Activated T-helper 1 cell treated with Interleukin-2 at 50 U/mL for 16 hours (primary cell): ENCODE measurements at places on chromosomes 5 and 9.

DNA sequence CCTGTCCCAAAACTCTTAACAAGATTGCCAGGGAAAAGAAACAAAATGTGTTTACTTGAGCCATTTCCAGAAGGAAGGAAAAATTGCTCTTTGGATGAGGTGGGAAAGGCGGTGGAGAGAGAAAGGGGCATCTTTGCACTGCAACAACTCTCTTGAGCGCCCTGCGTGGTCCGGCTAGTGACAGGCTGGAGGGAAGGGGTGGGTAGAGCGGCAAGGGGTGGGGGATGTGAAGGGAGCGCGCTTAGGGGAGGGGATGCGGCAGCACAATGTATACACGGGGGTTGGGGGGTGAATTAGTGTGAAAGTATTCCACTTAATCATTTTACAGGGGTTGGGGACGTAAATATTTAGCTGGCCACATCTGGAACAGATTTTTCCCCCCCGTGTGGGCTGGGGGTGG, 1.3 kb downstream of the FGF10 start:
- DNase-seq, result no peak

GRCh38 chr5:52961274-52961681, 27.9 kb upstream of the ITGA2 start:
- DNase-seq, result no peak

- DNase-seq, result no peak
Measured at GRCh38 chr9:78585909-78586308, 289.0 kb downstream of the PSAT1 start.

DNA sequence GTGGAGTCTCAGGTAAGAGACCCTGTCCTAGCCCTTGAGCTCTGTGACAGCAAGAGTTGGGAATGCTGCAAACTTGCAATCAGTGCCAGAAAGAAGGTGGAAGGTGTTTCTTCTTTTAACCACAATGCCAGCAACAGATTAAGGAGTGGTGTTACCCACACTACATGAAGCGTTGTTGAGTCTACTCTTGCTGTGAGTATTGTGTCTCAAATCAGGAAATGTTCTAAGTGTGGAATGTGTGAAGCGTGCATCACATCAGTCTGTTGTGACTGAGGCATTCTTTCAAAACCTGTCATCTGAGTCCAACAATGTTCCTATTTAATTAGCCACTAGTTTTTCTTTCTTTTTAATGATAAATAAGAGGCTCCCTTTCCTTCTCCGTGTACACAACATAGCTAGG, 2.9 kb upstream of the LURAP1L start:
- no peak for DNase-seq

GRCh38 chr5:111505096-111505495, 7.2 kb downstream of the STARD4 start:
- DNase-seq, result no peak

DNA sequence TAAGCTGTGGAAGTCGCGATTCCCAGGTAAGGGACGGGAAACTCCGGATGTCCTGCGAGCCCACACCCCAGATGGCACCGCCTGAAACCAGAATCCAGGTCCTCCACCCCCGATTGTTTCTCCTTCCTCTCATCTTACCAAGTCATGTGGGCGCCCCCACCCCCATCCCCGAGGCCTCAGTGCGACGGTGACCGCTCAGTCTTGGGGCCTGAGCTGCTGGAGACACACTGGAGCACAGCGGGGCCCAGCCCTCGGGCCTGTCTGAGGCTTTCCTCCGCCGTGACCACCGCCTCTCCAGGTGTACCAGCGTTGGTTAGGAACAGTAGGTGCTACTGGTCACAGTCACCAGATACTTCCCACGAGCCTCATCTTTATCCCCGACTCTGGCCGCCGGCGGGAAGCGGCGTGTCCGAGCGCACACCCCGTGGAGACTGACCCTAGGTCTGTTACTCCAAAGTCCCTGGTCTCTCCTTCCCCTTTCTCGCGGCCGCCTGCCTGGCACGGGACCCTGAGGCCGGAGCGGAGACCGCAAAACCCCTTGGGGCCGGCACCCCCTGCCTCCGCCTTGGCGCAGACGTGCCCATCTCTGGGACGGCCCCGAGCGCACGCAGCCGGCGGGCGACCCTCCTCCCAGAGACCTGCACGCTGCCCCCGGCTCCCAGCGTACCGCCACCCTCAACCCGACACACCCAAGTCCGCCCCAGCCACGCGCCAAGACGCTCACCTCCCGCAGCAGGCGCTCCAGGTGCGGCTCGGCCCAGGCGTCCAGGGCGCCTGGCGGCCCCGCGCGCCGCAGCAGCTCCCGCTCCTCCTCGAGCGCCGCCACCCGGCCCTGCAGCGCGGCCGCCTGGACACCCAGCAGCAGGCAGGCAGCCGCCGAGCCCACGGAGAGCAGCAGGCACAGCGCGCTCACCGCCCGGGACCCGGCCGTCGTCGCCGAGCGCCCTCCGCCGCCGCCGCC, 733 bp downstream of the COL23A1 start:
- DNase-seq, result no peak

- no peak for DNase-seq
Measured at GRCh38 chr9:129587487-129588262, 33.2 kb downstream of the C9orf50 start.

- DNase-seq, result no peak
Measured at GRCh38 chr9:123438821-123439220, 82.8 kb downstream of the CRB2 start.

- no peak for DNase-seq
Measured at GRCh38 chr9:119086590-119086989, 282.6 kb downstream of the BRINP1 start.

- no peak for DNase-seq
Measured at GRCh38 chr5:58366461-58366860, 93.4 kb downstream of the PLK2 start.

DNA sequence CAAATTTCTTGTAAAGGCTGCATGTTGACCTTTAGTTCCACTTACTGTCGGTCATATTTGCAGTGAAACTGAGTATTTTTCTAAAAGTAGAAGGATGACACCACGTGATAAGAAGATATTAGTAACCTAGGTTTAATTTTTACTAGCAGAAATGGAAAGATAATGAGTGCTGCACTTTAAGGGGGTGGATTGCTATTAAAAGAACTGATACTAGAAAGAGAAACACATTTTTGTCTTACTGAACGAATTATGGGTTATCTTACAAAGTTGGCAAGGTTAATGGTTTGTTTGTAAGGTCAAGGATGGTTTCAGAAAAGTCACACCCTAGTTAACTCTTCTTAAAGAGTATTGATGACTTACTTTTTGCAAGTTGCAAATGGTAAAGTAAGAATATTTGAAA, 2.4 kb downstream of the MACIR start:
- no peak for DNase-seq

GRCh38 chr5:139797856-139798510, 2.4 kb downstream of the PSD2 start:
- no peak for DNase-seq

DNA sequence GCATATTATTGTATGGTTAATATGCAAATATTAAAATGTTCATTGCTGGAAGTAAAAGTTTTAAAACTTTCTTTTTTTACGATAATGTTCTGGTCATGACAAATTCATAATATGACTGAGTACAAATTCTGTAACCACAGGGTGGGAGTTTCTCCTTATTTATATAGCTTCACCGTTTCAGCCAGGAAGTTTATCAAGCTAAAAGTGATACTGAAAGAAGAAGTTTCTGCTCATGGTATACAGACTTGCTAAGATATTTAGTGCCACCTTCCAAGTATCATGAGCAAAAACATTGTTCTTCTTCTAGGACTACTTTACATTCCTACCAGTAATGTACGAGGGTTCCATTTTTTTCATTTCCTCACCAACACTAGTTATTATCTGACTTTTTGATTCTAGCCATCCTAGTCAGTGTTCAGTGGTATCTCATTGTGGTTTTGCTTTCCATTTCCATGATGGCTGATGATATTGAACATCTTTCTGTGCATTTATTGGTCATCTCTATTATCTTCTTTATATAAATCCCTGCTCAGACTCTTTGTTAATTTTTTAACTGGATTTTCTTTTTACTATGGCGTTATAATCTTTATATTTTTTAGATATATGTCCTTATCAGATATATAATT, 94.2 kb upstream of the PRRC1 start:
- DNase-seq, result no peak

DNA sequence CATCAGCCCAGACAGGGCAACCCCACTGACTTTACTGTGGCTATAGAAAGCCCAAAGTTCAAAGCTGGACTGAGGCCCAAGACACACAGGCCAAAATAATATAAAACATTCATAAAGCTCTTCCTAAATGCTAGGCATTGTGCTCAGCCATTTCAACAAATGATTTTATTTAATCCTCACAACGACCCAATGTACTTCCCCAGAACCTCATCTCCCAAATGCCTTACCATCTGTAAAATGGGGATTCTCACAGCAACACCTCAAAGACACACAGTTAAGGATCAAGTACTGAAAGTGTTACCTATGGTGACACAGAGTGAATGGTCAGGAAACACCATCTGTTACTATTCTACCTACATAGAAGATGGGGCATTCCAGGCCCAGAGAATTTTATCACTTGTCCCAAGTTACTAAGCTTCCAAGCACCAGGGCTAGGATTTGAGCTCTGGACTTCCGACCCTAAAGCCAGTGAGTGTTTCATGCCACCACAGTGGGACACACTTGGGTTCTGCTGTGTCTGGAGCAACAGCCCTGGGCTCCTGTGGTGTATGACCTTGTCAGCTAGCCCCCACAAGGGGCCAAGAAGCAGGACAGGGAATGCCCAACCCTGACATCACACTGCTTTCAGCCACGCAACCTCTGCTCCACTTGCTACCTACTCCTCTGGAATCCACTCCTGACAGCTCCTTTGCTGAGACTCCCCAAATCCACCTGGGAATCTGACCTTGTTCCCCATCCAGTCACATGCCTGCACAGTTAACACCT, 15.1 kb downstream of the SHB start:
- DNase-seq, result no peak

DNA sequence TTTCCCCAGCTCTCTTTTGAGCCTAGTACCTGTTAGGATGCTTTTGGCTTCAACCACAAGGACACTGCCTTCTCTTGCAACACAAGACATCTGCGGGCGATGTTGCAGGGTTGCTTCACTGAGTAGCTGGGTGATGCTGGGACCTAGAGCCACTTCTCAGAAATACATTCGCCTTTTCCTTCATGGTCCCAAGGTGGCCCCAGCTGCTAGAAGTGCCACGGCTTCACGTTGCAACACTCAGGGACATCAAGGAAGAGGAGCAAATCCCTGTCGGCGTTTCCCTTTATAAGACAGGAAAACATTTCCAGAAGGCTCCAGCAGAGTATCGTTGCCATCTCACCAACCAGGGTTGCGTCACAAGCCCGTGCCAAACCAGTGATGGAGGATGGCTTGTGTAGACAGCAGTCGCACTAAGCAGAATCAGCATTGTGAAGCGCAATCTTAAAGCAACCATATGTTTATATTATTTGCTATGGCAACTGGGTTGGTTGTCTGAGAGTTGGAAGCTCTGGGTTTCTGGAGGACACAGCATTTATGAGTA, 62.7 kb downstream of the ANKRD33B start:
- no peak for DNase-seq

GRCh38 chr9:123798195-123798594, 131.7 kb downstream of the DENND1A start:
- DNase-seq, result no peak

DNA sequence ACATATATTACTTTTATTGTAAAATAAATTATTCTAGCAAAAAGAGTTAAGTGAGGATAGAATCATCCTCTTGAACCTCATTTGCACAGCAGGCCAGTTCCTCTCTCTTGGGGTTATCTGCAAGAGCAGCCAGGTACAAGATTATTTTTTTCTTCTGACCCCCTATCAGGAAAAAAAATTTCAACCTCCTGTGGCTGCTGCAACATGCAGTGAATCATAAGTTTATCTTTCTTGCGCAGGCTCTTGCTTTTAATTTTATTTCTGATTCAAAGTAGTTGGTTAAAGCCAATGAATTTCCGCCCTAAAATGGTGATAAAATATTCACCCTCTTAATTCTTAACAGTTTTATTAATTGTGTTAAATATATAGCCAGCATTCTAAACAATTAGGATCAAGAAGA, 69.7 kb upstream of the PPP3R2 start:
- DNase-seq, result no peak

DNA sequence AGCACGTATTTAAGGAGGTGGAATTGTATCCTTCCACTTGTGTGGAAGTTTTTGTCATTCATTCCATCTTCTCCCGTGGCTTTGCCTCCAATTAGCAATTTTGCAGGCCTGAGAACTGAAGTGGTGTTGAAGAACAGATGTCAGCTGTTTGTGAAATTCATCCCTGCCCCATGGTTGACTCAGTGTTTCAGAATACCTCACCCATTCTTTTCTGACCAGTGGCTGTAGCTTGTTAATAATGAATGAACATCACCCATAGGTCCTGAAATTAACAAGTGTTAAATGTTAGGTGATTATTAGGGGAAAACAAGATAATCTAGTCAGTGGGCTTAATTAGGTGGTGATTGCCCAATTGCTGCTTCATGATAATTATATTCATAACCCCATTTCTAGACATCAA, 11.7 kb downstream of the ZNF462 start:
- DNase-seq, result no peak

- DNase-seq, result no peak
Measured at GRCh38 chr5:111703662-111704061, 53.3 kb downstream of the NREP start.

GRCh38 chr9:131739959-131740648, at the start of gene RAPGEF1:
RAPGEF1 (minus strand) TSS chr9:131740076; CDS start chr9:131739830, 246 bp downstream.
- DNase-seq, result peak; percentile 81

DNA sequence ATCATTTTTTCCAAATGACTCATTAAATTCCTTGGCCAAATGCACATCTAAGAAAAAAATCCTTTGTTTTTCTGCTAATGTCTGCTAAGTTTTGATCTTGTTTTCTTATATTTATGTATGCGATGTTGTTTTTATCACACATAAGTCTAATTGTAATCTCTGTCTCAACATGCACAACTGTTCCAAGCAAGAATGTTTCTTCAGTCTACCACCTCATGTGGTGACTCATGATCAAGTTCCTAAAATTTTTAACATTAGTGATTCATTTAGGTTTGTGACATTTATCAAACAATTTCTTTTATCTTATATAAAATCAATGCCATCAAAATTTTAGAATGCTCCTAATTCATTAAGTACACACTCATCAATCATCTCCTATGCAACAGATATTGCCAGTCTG, 763.9 kb upstream of the FAM174A start:
- DNase-seq, result no peak

DNA sequence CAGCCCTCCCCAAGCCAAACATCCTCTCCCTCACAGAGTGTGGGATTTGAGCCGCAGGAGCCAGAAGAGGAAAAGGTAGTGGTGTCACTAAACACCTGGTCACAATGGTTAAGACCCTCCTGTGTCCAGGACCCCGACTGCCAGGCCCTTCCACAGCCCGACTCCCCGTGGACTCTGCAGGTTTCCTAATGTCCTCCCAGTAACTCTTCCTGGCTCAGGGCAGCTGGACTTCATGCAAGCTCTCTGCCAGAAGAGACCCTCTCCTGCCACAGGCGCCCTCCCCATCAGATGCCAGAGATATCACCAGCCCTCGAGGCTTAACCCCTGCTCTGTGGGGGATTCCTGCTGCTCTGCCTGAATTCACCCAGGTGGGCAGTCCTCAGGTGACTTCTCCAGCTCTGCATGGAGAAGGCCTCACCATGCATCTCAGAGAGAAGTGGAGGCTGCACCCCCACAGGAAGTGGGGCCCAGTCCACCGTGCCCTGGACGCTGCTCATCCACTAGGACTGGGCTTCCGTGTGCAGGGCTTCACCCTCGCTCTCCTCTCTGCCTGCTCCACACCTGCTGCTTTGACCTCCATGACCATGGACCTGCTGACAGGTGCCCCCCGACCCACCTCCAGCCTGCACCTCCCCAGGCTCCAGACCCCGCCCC, 111.2 kb downstream of the ADAMTS2 start:
- no peak for DNase-seq
